ENCODE measurements at places on chromosomes 1 and 21. TPM values are rescaled to one million over a fixed set of nuclear protein-coding genes. Genes with fewer than 3 reads are reported as not detected.

Gene PCNT
- 27.8 TPM for total RNA-seq

Gene PCP4
- total RNA-seq, result not detected

Gene WNT3A
- total RNA-seq, result not detected

Gene FAM163A
- not detected for total RNA-seq

Gene CLIC6
- 0.18 TPM for total RNA-seq

Gene SLAMF1
- total RNA-seq, result not detected

Gene C1orf185
- total RNA-seq, result not detected

Gene CELA3A
- not detected for total RNA-seq

Gene MMEL1
- not detected for total RNA-seq

Gene SLC30A2
- total RNA-seq, result not detected

Gene REN
- total RNA-seq, result not detected

Gene ADGRL2
- 104 TPM for total RNA-seq

Gene FAM78B
- total RNA-seq, result 0.27 TPM

Gene TFAP2E
- 0.18 TPM for total RNA-seq

Gene SELP
- not detected for total RNA-seq

Gene FAAH
- 0.65 TPM for total RNA-seq

Gene LRRIQ3
- total RNA-seq, result 1.3 TPM

Gene CD34
- 0.27 TPM for total RNA-seq

Gene SYT11
- total RNA-seq, result 19.5 TPM

Gene CHRM3
- not detected for total RNA-seq

Gene TSPEAR
- total RNA-seq, result 0.08 TPM

Gene CYP4Z1
- total RNA-seq, result not detected

Gene PRELP
- total RNA-seq, result 1.4 TPM

Gene CD244
- not detected for total RNA-seq

Gene BSDC1
- 52.3 TPM for total RNA-seq

Gene DONSON
- 8.4 TPM for total RNA-seq

Gene PHLDA3
- total RNA-seq, result 164 TPM

Gene DNALI1
- 13.7 TPM for total RNA-seq

Gene DCST1
- not detected for total RNA-seq

Gene MYCL
- total RNA-seq, result 0.81 TPM

Gene LPGAT1
- total RNA-seq, result 36.2 TPM

Gene PKP1
- total RNA-seq, result under 0.01 TPM

Gene SYT2
- not detected for total RNA-seq

Gene AMY2A
- total RNA-seq, result not detected

Gene ZNF593OS
- not detected for total RNA-seq

Gene S100A9
- total RNA-seq, result not detected

Gene NOTCH2NLA
- total RNA-seq, result 50.7 TPM

Gene GPR25
- total RNA-seq, result not detected

Gene ADCY10
- 0.09 TPM for total RNA-seq

Gene KRTCAP2
- total RNA-seq, result 29.8 TPM

Gene BCAR3
- 20.6 TPM for total RNA-seq

Gene SMCP
- not detected for total RNA-seq

Gene DIO1
- total RNA-seq, result not detected

Gene FCRL1
- total RNA-seq, result not detected

Gene IFI6
- total RNA-seq, result 64.7 TPM

Gene CD101
- total RNA-seq, result 0.09 TPM

Gene PADI2
- 0.09 TPM for total RNA-seq

Gene OR6N1
- 0.16 TPM for total RNA-seq

Gene CGN
- total RNA-seq, result 0.09 TPM

Gene NID1
- total RNA-seq, result 26.7 TPM

Gene C1QB
- total RNA-seq, result not detected

Gene UBXN10
- not detected for total RNA-seq

Gene OR2AK2
- total RNA-seq, result not detected

Gene GAS5
- total RNA-seq, result 516 TPM

All from fibroblast of the aortic adventitia (primary cell).